CD4-positive, alpha-beta T cell (primary cell): ENCODE measurements at places on chromosomes 6 and 20.

- no peak for DNase-seq
These were observed 154.2 kb downstream of the BTBD9 start for GRCh38 chr6:38485488-38485887.

GRCh38 chr6:8219352-8219943 is 117.1 kb upstream of the EEF1E1 start:
- peak; percentile 61 for DNase-seq

DNA sequence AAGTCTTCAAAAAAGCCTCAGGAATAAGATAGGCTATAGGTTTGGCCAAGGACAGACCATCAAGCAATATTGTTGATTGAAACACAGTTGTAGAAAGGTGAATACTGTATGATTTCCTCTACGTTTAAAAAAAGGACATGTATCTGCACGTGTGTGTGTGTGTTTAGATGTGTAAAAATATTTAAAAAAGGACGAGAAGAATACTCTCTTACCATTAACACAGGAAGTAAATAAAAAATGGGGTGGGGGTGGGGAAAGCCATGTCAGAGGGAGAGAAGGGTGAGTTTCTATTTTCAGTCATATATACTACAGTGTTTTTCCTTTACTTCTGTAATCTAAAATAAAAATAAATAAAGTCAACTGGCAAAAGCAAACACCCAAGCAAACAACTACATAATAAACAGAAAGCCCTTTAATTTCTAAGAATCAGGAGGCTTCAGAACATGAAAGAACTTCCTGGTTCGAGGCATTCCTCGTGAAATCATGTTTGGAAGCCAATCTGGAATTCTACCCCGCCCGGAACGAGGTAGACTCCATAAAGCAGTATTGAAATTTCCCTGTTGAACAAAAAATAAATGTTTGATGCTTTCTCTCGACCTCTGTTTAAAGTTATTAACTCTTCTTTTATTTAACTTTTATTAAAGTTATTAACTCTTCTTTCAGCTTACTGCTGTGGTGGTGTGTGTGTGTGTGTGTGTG is 158.1 kb upstream of the ZNF217 start:
- DNase-seq = no peak

- DNase-seq = no peak
These were observed 126.8 kb upstream of the HCRTR2 start for GRCh38 chr6:55047451-55048044.

DNA sequence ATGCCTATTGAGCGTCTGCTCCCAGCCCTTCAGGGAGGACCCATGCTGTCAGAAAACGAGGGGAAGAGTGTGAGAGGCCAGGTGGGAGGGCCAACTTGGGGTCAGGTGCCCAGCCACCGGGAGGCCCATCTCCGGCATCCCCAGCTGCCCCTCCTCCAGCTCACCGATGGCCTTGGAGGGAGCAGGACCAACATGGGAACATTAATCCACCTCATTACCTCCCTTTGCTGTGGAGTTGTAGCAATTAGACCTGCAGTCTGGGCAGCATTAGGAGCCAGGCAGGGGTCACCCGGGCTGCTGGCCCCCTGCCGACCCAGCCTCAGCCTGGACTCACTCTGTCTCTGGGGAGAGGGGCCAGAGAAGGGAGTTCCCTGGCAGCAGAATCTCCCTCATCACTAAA is 25.1 kb downstream of the DLGAP4 start:
- no peak for DNase-seq

DNA sequence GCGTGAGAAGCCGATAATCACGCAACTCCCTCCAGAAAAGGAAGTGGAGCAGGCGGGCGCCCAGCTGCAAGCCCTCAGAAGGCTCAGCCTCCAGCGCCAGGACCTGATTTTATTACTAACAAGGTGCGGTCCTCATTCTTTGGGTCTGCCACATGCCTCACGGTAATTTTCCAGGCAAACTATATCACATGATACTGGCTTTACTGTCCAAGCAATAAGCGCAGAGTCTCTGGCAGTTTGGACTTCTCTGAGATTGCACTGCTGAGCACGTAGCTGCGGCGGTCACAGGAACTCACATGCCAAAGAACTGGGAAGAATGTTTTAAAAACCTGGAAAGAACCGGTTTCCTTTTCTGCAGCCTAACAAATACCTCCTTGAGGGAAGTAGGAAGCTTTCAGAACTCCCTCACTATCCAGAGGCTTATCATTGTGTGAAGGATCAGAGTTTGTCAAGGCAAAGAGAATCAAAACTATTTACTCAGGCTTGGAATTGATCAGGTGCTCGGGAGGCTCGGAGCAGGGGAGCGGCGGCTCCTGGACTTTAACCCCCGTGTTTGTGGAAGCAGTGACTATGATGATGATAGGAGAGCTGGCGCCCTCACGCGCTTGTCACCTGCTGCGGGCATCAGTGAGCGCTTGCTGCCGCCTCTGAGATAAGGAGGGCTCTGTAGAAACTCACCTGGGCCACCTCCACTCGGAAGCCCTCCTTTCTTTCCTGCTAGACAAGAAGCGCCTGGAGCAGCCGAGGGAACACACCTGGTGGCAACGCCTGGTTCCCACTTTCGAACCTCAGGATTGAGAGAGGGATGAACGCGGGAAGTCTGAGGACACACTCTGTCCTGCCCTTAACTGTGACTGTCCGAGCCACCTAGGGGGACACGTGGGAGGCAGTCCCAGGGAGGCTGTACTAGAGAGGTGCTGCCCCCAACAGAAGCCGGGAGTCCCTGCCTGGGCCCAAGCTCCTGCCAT is 27.2 kb upstream of the SYNJ2 start:
- no peak for DNase-seq
